CD14-positive monocyte (primary cell): ENCODE measurements at places on chromosomes 4 and X.

GRCh38 chrX:6383917-6384316, 151.0 kb downstream of the VCX3A start:
- no peak for DNase-seq

- DNase-seq = no peak
Observed at GRCh38 chr4:20490734-20491133, 209.5 kb upstream of the PACRGL start.

GRCh38 chrX:113747274-113747973, 836.5 kb upstream of the HTR2C start:
- no peak for DNase-seq

DNA sequence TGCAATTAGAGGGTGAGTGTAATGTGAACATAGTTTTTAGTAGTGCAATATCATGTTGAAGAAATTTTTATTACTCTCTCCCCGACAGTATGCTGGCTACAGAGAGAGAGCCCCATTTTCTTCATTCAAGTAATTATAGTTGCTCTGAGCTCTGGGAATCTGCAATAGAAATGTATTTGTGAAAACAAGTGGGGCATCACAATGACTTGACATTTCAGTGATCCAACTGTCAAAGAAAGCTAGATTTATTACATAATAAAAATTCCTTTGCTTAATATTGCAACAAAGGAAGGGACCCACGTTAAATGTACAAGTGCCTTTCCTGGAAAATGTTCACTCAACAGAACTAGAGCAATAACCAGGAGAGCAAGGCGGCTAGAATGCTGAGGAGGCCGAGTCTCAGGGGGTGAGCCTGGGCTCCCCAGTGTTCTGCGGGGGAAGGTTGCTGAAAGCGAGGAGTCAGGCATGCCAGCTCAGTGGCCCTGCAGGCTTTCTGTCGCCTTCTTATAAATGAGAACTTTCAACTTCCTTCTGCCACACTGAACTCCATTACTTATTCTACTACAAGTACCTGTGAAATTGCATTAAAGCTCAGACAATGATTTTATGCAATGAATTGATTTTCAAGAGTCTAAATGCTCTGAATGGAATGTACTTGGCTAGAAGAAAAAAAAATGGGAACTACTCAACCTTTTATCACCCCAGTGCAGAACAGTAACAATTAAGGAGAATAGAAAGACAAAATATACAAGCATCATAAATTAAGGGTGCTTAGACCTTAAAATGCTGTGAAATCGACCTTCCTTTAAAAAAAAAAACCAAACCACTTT, 476.4 kb downstream of the AFF2 start:
- no peak for DNase-seq

DNA sequence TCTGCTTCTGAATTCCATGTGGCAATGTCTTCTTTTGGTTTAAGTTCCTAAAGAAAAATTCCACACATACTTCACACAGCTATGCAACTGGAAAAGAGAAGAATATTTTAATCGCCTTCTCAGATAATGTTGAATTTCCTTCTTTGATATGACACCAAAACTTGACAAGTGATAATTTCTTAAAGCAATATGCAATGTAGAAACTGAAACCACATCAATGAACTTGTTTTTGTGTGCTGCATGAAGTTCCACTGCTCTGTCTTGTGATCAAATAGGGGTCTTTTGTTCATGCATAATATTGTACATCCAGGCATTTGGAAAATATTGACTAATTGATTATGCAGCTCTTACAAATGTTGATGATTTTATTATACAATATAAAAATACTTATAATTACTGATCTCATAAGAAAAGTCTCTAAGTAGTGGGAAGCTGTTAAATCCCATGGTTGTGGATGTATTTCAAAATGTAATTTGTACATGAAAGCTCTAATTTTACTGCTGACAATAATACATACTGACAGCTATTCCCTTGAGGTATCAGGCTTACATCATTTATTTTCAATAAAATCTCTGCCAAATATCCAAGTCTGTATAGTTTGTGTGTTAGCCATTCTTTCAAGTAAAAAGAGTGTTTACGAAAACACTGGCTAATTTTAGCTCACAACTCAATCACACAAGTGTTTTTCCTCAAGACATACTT, 56.5 kb downstream of the AGA start:
- DNase-seq = no peak

DNA sequence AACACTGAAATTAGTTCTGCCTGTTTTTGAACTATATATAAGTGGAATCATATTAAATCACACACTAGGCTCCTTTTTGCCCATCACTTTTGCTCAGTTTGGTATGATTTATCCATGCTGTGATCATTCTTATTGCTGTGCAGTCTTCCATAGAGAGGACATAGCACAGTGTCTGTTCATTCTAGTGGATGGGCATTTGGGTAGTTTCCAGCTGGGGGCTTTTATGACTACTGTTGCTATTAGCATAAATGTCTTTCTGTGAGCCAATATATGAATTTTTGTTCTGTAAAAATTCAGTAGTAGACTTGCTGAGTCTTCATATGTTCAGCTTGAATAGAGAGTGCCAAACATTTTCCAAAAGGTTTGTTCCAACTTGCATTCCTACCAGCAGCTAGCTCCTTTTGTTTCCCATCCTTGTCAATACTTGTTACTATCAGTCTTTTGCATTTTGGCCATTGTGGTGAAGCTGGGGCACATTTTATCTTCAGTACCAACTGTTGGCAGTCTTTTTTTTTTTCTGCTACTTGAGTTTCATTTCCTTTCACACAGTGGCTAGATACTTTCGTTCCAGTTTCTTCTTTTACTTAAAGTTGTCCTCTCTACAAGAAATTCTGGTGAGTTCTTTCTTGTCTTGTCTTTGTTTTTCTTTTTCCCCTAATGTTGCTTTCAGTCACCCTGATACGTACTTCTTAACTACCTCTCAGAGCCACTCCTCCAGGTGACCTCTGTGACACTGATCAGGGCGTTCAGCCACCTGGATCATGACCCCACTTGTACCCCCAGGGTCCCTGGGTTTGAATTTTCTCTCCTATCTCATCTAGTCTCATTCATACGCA, 87.0 kb downstream of the ANXA3 start:
- DNase-seq = no peak

- DNase-seq = no peak
Observed at GRCh38 chr4:135838889-135839288, 1637.3 kb upstream of the PABPC4L start.

DNA sequence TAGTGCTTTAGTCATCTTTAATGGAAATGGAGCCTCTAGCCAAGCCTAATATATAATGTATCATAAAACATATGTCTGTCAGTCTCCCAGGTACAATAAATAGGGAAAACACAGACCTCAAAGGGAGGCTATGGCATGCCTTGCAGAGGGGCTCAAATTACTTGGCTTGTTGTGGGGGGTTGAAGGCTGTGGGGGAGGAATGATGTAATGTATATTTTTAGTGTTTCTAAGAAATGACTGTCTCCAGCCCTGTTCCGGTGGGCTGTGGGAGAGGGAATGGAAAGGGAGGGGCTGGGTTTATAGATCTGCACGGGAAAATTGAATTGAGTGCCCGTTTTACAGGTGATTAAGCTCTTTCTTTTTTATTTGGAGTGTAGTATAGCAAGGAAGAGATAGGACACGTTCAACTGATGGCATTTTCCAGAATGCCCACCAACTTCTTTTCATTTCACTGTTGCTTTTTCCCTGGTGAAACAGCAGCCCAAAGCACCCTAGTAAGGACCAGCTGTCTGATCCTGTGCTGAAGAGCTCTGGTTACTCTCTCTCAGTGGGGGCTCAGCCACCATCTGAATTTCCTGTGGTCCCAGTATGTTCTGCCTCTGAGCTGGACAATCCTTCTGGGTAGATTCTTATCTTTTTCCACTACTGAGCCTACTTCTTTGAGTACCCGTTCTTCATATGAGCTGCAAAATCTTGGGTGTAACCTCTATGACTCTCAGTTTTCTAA, 220.7 kb upstream of the CASK start:
- DNase-seq = no peak

DNA sequence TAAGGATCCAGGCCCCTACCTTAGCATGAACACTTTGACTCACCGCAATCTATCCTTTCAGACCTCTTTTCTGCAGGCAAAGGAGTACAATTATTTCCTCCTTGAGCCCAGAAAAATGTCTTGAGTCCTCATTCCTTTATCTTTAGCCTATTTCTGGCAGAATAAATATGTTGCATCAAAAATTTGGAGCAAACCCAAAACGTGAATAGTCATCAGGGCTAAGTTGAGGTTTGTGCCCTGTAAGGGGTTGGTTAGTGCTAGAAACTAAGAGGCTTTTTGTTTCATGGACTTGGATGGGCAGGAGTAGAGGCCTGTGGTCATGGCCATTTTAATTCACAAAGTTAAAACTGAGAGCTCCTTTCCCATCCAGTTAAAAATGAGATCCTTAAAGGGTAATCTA, 460.3 kb downstream of the GBA3 start:
- DNase-seq = no peak

GRCh38 chr4:24799544-24800324, 4.4 kb downstream of the SOD3 start:
- DNase-seq = no peak

GRCh38 chr4:188767496-188767895, 628.3 kb downstream of the TRIML1 start:
- DNase-seq = no peak

DNA sequence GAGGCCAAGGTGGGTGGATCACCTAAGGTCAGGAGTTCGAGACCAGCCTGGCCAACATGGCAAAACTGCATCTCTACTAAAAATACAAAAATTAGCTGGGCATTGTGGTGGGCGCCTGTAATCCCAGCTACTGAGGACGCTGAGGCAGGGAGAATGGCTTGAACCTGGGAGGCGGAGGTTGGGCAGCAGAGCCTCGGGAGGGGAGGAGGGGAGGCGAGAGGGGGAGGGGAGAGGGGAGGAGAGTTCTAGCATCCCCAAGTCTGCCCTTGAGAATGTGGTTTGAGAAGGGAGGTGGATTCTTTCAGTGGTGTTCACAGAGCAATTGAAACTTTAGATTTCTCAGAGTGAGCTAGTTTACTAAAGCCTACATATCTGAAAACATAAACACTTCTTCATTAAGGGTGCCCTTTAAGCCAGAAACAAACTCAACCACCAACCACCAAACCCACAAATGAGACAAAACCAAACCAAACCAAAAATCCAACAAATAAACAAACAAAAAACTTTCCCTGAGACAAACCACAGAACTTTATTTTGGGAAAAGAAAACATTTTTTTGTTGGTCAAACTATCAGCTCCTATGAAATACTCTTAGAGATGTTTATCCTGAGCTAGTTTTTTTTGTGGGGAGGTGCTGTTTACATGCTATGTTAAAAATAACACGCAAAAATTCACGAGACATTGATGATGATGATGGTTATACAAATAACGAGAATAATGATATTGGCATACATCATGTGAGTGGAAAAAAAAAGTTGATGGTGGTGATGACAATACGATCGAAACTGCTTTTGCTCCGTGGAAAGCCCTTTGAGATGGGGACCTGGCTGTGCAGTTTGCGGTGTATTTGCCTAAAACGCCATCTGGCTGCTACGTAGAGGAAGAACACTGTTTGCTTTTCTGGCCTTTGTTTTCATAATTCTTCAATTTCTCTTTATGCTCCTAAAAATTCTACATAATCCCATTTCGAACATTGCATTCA, 98.2 kb upstream of the PRKX start:
- DNase-seq = peak; percentile 2

DNA sequence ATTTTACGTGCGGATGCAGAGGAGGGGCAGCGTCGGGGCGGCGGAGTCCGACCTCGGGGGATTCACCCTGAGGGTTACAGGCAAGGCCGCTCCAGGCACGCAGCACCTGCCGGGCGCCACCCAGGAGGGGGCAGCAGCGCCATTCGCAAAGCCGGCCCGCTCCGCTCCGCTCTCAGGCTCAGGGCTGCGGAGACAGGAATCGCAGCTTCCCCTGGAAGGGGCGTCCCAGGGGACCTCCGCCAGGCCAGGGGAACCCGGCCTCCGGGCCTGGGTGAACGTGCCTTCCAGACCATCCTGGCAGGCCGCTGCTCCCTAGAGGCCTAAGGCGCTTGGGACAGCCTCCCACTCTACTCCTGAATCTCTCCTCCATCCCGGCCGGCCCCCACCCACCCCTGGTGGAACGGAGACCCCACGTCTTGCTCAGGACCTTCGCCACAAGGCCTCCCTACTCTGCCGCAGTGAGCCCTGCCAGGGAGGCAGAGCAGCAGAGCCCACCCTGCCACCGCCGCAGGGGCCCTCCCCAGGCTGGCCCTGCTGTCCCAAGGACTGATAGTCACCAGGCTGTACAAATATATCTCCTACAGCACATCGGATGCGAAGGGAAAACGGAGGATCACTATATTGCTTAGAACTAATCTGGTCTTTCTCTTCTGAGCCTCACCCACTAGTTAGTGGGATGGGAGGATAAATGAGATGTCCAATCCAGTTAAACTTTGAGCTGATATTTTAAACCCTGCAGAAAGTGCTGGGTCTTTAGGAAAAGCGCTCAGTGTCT, 115.0 kb downstream of the SMIM20 start:
- peak; percentile 48 for DNase-seq

DNA sequence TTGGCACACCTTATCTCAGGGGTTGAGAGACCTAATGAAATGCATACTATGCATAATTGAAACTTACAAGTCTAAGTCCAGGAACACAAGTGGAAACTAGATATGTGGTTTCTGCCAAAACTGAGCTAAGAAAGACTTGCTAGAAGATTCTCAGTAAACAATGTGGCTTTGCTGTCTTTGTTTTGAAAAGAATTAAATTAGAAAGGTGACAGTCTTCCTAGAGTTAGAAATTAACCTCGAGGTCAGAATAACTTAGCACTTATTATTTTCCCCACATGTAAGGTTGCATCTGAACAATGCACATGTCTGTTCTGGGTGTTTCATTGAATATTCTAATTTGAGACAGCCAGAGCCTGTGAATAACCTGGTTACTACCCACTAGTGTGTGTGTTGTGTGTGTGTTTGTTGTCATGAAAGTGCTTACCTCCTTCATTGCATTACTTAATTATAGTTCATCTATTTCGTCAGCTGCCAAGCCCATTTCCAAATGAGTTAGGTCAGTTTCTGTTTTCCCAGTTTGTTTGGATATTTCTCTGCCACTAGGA, 1.5 kb downstream of the EREG start:
- DNase-seq = peak; percentile 84

DNA sequence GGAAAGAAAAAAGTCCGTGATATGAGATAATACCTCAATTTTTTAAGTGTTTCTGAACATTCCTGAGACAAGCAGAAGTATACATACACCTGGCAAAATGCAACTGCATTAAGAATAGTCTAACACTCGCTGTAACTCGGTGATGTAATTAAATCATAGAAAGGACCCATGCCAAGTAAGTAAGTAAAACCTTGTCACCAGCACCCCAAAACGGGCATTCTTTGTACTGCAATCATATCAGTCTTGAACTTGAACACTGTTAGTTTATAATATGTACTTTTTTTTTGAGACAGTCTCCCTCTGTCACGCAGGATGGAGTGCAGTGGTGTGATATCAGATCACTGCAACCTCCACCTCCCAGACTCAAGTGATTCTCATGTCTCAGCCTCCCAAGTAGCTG, 47.4 kb downstream of the SMIM14 start:
- no peak for DNase-seq

- DNase-seq = no peak
Observed at GRCh38 chr4:121256887-121257466, 92.9 kb upstream of the TNIP3 start.

GRCh38 chr4:178026999-178027398, 584.8 kb upstream of the AGA start:
- DNase-seq = no peak
